ENCODE measurements at places on chromosomes 16 and 17.

- no peak for DNase-seq
Measured at GRCh38 chr16:15834502-15834901, 22.3 kb downstream of the MYH11 start.

DNA sequence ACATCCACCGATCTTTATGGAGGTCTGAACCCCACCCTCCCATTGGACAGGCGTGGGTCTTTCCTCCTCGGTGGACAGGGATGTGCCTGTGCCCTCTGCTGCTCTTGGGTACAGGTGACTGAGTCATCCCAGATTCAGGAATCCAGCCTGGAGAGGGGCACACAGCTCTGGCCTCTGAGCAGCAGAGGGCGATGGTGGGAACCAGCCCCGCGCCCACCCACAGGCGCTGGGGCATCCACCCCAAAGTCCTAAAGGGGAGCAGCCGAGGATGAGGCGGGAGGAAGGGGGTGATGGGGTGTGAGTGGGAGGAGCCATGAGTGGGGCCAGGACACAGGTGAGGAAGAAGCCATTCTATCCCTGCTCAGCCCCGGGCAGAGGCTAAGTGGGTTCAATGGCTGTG lies 35.0 kb downstream of the ENGASE start:
- no peak for DNase-seq

DNA sequence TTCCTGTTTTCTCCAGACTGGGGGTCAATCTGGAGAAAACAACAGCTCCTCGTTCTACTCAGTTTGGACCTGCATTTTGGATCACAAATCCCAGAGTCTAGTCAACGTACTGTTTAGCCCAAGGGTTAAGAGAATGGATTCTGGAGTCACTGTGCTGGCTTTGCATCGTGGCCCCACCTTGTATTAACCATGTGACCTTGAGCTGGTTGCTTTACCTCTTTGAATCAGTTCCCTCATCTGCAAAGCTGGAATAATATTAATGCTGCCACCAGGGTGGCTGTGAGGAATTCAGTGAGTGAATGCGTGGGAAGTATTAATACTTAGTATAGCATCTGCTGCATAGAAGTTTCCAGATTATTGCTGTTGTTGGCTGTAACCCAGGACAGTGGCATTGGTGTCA lies 11.3 kb upstream of the DHRS7C start:
- no peak for DNase-seq

DNA sequence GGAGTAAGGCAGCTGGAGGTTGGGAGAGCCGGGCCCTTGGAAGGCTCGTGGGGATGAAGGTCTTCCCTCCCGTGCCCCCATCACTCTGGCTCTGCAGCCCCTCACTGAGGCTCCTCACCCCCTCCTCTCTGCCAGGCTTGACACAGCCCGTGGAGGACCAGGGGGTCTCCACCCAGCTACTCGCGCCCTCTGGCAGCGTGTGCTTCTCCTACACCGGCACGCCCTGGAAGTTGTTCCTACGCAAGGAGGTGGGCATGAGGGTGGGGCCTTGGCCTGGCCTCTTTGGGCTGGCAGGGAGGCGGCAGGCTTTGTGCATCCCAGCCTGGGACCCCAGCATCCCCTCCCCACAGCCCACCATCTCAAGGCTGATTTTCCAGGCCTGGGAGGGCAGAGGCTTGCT lies 15.6 kb upstream of the SMIM5 start:
- DNase-seq: no peak

GRCh38 chr17:37513711-37514110 lies 24.0 kb downstream of the DUSP14 start:
- no peak for DNase-seq

- DNase-seq: no peak
Measured at GRCh38 chr17:64780096-64781013, 118.2 kb upstream of the SMURF2 start.

DNA sequence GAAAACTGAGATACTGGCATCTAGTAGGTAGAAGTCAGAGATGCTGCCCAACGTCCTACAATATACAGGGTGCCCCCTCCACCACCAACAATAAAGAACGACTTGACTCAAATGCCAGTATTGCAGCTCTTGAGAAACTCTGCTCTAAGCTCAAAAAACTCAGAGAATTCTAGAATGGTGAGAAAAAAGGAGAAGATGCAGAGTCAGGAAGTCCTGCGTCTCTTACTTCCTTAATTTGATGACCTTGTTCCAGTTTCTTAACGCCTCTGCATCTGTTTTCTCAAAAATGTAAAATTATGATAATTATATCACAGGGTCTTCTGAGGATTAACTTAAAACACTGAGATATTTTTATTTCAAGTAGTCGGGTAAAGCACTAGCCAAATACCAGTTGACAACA lies 1.7 kb upstream of the HSBP1 start:
- DNase-seq: no peak

DNA sequence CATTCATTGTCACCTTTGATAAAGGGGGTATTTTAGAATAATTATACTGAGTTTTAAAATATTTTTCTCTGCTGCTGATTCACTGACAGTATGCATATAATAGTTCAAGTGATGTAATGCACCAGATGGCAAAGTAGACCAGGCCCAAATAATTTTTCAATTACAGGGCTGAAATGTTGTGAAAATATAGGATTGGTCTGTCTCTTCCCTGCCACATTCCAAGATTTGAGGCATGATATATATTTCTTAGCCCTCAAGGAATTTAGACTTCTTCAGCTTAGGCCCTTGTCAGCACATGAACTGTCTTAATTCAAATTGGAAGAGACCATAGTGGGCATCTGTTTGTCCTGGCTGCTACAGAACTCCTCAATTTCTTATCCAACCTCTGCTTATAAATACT lies 39.2 kb upstream of the SLC12A3 start:
- no peak for DNase-seq

- no peak for DNase-seq
Measured at GRCh38 chr17:75637143-75637538, 3.9 kb downstream of the SMIM5 start.

GRCh38 chr17:64097196-64097936 lies 32.6 kb downstream of the ERN1 start:
- DNase-seq: no peak

DNA sequence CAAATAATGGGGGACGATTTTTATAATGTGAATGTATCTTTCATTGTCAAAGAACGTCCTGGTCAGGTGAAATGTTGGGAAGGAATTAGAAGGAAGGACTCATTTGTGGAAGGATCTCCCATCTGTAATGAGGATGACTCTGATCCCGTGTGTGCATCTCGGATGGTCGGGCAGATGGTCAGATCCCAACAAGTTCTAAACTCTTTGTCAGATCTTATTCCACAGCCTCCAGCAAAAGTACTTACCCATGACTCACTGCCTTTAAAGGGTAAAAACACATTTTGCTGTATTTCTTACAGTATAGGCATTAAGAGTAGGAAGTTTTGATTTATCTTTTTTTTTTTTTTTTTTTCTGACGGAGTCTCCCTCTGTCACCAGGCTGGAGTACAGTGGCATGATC lies 539 bp upstream of the KRTAP4-8 start:
- DNase-seq: no peak

DNA sequence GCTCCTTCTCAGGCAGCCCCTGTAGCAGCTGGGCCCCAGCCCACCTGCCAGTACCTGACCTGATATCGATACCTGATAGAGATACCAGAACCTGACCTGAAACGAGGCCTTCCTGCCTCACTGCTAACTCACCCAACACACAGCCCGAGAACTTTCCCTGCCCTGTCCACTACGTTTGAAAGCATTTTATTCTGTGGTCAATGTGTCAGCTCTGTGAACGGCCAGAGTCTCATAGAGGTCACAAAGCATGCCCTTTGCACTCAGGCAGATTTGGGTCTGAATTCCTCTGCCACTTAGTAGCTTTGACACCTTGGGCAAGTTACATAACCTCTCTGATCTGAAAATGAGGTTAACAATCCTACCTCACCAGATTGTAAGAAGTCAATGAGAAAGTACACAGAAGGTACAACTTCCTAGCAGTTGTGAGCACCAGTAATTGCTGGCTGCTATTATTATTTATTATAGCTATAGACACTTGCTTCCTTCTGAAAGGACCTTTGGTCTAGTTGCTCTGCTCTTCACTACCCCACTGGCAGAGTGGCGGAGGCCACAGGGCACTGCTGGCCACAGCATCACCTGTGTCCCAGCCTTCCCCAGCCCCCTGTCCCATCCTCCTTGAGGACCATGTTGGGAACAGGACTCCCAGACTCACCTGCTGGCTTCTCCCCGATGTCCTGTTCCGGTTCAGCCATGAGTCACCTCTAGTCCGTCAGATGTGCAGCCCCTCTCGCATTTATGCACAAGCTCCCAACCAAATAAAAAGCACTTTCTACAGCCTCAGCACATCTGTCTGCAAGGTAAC lies 895 bp downstream of the ANKRD40CL start:
- no peak for DNase-seq

DNA sequence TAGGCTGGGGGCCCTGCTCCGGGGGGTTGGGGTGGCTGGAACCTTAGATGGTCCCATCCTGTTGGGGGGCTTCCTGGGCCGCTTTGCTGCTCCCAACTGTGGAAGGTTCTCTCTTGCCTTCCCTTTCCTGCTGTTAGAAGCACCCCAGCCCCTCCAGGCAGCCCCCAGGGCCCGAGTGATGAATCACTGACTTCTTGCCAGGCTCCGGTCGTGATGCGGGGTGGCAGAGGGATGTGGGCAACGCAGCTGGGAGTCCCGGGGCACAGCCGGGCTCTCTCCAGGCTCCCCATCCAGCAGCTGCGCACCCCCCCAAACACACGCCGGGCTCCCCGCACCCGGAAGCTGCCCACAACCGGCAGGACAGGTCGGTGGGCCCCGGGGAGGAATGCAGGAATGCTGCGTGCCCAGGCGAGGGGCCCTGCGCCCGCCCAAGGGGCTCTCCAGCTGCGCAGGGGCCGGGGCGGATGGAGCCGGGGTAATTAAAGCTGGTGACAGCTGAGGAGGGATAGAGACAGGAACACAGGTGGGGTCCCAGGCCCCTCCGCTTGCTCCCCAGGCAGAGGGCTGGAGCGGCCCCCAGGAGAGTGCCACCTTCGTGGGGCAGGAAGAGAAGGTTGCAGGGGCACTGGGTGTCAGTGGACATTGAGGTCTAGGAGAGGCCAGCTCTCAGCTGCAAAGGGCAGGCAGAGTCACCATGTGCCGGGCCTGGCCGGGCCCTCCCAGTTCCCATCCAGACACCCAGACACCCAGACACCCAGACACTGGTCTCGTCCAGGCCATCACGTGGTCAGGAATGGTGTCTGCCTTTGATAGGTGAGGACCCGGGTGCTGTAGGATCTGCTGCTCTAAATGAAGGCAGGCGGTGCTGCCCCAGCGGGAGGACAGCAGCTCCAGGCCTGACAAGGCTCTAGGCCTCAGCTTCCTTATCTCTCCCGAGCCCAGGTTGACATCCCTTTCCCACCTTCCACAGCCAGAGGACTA lies 15.0 kb upstream of the SLC38A10 start:
- no peak for DNase-seq

DNA sequence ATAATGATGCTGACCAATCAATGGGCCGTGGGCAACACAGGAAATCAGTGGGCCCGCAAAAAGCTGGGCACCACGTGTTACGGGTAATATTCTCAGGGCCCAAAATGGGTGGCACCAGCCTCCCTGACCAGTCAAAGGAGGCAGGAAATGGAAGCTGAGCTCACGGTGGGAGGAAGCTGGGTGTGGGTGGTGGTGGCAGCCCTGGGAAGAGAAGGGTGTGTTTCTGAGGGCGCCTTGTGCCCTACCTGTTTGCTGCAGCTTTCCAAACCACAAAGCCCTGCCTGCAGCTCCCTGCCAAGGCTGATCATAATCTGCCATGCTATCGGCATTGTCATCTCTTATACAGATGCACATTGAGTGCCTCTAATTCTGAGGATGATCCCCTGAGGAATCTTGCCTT lies 457.9 kb downstream of the SLC39A11 start:
- DNase-seq: no peak

DNA sequence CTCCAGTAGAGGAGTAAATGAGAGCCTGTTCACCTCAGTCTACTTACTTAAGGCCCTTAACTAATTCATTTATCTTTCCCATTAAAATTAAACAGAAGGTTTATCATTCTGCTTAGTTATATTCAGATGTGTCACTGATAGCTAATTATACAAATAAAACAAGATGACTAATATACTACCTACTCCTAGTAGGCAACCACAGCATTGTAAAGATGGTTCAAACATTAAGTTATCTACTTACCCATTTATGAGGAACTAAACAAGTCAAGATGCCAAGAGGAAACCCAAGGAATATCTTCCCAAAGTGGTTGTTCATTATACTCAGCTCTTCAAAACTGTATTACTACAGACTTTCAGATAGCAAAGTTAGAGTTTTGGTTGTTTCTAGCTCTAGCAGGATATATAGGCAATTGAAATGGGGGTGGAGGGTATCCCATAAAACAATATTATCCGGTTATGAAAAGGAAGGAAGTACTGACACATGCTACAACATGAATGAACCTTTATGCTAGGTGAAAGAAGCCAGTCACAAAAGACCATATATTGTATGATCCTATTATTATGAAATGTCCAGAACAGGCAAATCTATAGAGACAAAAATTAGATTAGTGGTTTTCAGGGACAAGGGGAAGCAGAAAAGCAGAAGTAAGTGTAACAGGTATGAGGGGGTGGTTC lies 56.5 kb downstream of the SPAG9 start:
- DNase-seq: no peak

DNA sequence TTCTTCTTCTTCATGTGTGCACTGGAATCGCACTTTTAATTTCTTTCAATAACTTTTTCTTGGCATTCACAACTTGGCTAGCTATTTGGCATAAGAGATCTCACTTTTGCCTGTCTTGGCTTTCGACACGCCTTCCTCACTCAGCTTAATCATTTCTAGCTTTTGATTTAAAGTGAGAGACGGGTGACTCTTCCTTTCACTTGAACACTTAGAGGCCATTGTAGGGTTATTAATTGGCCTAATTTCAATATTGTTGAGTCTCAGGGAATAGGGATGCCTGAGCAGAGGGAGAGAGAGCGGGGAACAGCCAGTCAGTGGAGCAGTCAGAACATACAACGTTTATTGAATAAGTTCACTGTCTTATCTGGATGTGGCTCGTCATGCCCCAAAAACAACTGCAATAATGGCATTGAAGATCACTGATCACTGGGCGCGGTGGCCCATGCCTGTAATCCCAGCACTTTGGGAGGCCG lies 200.3 kb downstream of the SEC14L1 start:
- DNase-seq: no peak

- DNase-seq: no peak
Measured at GRCh38 chr17:77572851-77573250, 385.7 kb upstream of the TNRC6C start.

Data from hippocampal formation (tissue), 2 donors.